ENCODE measurements at places on chromosomes 6 and 20. TPM values are rescaled to one million over a fixed set of nuclear protein-coding genes. Genes with fewer than 3 reads are reported as not detected.
A peak's percentile ranks its signal among the peaks of the same experiment; 100 is the strongest.

PXMP4 gene
- total RNA-seq, result 9.4 TPM

DNA sequence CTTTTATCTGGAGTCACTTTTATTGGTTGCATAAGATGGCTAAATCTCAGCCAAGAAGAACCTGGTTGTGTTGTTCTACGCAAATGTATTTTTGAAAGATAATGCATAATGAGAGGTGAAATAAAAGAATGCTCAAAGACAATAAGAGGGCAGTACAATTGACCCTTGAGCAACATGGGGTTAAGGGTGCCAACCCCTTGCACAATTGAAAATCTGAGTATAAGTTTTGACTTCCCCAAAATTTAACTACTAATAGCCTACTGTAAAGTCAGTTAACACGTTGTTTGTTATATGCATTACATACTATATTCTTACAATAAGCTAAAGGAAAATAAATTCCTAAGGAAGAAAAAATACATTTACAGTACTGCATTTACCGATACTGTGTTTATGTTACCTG, 5.9 kb downstream of the RNF146 start:
- DNase-seq, result no peak

CST11 gene
- not detected for total RNA-seq

DNA sequence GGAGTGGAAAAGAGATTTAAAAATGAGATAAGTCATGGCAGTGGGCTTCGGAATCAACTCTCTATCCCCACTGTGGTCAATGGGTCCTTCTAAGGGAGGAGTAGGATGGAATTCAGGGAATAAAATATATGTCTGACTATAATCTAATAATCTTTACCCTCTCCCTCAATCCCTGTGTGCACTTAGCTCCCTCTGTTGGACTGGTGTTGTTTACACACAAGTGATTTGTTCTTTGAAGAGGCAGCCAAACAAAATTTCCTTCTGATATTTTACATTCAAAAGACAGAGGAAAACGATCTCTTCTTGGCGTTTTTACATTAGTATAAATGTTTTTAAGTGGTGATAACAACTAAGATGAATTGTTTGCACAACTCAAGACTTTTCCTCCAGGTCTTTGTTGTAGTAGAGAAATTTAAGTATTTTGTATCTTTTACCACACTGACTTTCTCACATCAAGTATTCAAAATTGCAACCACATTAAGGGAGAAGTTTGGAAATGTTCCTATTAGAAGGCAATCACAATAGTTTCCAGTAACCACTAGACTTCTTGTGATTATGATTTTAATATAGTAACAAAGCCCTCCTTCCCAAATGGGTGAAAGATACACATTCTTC, 317.8 kb downstream of the CENPW start:
- DNase-seq, result no peak

GRCh38 chr20:51486197-51487005, 56.1 kb downstream of the NFATC2 start:
- DNase-seq, result no peak

- DNase-seq, result no peak
Observed at GRCh38 chr6:111201764-111202163, 114.5 kb downstream of the SLC16A10 start.

TBX18 gene
- total RNA-seq, result 5.1 TPM

TGM3 gene
- total RNA-seq, result not detected

DNA sequence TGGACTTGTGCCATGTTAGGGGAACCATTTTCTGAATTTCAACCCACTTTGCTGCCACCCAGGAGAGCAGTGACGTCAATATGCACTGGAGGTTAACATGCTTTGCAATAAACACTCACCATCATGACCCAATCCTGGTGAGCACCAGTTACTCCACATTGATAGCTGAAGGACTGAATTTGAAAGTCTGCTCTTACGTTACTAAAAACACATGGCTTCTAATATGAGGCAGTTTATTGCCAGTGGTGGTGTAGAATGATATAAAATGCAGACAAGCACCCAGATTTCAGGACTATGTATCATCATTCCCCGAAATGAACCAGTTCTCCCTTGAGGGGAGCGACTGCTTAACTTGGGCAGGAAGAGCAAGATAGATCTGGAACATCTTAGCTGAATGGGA, 23.8 kb downstream of the RFPL4B start:
- DNase-seq, result no peak

DNA sequence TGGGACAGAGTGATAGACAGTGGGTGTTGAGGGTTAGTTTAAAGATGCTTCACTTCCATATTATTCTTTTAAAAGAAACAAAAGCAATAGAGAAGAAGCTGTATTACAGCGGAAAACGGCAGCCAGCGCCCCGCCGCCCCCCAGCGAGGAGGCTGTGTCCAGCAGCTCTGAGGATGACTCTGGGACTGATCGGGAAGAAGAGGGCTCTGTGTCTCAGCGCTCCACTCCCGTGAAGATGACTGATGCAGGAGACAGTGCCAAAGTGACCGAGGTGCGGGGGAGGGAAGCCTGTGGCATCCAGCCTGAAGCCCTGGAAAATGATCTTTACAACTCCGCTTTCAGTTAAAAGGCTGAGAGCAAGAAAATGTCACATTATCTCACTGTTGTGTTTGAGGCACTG, 100.2 kb downstream of the FIG4 start:
- DNase-seq, result peak; percentile 34

CNKSR3 gene
- total RNA-seq, result 2.0 TPM

GRCh38 chr6:78492351-78493017, 374.9 kb upstream of the IRAK1BP1 start:
- DNase-seq, result no peak

DNA sequence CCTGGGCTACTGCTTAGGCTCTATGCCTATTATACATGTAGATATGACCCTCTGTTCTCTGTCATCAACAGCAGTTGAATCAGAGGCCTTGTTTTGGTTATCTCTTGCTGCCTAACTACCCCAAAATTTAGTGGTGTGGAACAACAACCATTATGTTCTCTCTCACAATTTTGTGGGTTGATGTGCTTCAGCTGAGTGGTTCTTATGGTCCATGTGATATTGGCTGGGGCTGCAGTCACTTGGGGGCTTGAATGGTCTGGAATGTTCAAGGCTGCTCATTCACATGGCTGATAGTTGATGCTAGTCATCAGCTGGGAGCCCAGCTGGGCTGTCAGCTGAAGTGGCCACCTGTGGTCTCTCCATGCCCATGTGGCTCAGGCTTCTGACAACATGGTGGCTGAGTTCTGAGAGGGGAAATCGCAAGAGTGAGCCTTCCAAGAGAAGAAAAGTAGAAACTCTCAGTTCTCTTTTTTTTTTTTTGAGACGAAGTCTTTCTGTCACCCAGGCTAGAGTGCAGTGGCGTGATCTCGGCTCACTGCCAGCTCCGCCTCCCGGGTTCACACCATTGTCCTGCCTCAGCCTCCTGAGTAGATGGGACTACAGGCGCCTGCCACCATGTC, 47.8 kb downstream of the SHLD1 start:
- no peak for DNase-seq

DNA sequence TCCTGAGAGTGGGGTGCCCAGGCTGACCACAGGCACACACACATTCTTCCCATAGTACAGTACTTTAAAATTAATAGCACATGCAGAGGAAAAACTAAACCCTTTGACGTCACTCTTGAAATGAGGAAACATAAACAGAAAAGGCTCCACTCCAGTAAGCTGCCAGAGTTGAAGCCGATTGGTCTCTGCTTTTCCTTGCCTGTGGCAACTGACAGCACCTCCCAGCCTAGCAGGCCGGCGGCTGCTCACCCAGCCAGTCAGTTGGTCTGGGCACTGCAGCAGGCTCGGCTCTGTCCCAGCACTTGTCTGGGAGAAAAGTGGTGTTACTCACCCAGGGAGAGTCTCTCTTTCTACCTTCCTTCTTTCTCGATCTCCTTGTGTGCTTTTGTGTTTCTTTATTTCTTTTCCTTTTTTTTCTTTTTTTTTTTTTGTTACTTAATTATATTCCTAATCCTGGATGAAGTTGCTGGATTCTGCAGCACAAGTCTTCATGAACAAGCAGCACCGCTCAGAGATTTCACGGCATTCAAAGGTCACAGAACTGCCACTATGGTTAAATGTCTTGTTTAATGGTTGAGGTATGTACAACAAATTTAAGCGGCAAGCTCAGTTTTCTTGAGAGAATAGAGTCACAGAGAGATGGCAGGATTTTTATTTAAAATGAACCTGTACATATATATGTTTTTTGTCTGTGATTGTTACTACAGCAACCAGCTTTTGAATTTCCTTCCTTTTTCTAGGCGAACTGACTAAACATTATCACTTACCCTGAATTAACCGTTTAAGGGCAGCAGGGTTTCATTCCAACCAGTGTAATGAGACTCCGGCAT, at the start of gene PDE7B:
Gene PDE7B, plus strand, starts transcription at position 260 of the 830 bp plus-strand sequence.
- DNase-seq, result peak; percentile 46

GRCh38 chr20:12610871-12611270, 397.9 kb upstream of the SPTLC3 start:
- no peak for DNase-seq

- DNase-seq, result no peak
Observed at GRCh38 chr6:82687855-82688254, 324.2 kb downstream of the TPBG start.

DNA sequence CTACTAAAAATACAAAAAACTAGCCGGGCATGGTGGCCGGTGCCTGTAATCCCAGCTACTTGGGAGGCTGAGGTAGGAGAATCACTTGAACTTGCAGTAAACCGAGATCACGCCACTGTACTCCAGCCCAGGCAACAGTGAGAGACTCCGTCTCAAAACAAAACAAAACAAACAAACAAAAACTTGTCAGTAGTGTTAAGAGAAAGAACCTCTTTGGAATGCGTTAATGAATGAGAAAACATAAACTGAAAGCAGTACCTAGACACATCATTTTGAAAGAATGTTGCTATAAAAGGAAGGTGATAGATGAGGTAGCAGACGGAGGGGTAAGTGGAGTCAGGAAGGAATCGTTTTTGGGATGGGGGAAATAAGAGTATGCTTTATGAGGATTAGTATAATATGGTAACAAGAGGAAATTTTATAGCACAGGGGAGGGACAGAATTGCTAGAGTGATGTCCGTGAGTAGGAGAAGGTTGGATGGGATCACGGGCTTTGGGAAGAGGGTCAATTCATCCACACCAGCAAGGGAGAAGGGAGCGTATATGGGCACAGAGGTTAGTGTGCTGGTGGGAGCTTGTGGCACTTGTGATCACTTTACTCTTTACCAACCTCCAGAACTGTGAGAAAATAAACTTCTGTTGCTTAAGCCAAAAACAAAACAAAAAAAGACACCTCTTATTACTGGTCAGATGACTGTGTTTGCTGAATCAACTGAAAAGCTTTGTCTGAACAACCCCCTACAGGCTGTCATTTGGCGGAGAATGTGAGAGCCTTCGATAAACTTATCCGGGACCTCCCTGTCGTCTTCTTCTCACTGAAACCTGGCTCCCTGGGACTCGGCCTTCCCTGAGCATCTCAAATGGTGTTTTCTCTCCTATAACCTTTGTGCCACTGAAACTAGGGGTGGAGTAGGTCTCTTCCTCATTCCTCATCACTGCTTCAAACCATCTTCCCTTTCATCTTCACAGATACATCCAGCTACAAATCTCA, 48.9 kb upstream of the TFAP2A start:
- DNase-seq, result no peak

MAP7 gene
- total RNA-seq, result 2.2 TPM

GRCh38 chr6:106685833-106686232, 56.5 kb downstream of the QRSL1 start:
- DNase-seq, result no peak

DNA sequence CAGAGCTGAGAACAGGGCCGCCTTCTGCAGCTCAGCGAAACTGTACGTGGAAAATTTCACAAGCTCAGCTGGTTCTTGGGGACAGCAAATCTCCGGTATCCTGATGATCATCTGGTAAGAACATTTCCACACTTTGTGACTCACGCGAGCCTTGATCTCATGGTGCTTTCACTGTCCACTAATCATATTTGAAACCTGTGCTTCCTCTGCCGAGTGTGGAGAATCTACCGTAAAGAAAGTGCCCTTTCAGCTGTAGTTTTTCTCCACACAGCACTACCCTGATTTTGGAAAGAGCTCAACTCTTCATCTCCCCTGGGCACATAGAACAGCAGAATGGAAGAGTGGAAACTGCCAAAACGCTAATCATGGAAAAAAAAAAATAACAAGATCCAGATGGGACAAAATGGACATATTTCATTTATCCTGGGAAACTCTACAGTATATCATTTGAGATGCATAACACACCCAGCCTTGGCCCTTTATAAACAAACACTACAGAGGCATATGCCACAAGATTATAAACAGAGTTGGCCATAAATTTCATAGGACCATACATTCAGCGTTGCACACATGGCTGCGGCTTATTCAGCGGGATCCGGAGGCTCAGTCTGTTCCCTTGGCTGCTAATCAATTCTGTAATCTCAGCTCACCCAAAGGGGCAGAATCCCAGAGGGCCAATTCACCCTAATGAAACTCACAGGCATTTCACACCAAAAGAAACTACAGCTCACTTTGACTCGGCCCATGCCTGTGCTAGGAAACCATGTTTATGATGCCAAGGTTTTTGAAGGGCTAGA, 434.5 kb downstream of the HDGFL1 start:
- DNase-seq, result no peak

DNA sequence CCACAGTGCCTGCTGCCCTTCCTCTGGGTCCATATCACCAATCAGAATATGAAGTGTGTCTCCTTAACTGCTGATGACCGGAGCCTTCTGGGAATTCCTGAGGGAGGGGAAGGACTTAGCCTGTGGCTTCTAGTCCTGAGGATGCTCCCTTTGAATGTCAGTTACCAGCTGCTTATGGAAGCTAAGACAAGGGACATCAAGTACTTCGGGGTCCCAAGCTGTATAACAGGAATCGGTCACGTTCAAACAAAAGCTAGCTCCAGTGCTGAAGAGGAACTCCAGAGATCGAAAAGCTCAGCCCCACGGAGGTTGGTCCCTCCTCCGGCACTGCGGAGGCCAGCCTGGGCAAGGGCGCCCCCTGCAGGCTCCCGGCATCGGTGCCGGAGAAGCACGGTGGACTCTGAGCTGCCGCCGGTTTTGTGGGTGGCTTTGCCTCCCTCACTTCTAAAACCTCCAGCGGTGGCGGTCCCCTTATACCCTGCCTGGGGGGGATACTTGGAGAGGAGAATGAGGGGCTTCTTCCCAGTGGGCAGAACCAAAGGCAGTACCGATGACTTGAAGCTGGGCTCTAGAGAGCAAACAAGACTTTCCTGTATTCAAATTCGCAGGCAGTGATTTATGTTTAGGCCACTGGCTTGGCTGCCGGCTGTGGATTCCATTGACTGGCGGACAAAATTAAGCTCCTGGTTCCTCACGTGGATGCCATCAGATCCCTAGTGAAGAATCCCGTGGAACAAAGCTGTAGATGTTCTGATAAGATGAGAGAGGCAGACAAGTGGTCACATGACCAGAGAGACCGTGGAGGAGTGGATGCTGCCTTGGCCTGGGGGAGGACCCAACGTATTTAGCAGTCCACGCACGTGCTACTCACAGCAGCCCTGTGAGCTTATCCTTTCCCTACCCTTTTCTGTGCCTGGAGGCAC, 16.2 kb upstream of the UBR2 start:
- peak; percentile 94 for DNase-seq

MEI4 gene
- total RNA-seq, result 0.86 TPM

DNA sequence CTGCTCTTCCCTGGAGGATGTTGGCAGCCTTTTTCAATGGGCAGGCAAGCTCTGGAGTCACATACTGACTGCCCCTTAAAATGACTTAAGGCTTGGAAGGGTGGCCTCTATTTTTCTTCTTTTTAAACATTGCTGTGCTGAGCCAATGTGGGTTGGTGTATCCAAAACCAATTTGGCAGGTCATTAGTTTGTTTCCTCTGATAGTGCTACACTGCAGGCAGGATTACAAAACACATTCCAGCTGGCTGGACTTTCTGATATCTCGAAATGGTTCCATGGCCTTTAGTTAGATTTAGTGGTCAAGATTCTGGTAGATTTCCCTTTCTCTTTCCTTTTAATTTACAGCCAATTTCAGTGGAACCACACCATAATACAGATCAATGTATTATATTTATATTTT, 28.1 kb upstream of the BMP2 start:
- no peak for DNase-seq

TSBP1 gene
- not detected for total RNA-seq

MOCS1 gene
- 9.9 TPM for total RNA-seq
